Thoracic aorta (tissue), 2 donors: ENCODE measurements at places on chromosomes 13 and 19.

DNA sequence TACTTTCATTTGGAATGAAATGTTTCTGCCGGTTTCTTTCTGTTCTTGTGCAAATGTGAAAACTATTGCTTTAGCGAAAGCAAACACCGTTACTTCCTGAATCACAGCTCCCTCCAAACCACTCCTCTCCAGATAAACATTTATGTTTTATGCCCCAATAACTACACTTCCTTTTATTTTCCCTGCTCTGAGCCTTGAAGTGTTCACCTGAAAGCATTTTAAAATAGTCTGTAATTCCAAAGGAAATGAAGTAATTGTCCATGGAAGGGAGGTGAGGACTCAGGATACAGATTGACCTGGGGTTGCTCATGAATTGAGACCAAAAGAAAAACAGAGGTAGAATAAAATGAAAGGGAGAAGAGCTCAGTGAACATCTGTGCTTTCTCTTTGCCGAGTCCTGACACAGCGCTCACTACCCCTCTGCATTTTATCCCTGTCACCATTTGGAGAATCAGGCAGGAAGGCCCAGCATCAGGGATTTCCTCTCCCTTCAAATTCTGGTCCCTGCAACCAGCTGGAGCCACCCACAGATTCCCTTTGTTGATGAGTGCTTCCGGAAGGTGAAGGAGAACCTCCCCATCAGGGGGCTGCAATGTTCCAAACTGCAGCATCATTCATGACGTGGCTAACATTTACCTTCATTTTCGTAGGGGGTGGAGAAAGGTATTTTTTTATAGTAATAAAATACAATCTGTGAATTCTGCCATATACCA lies 171.9 kb downstream of the ITGBL1 start:
- no peaks in the 10 kb centered on the region for H3K36me3 ChIP-seq
- H3K27ac ChIP-seq, result peak overlapping the region; percentile 70
- H3K4me3 ChIP-seq, result peak overlapping the region; percentile 58

GRCh38 chr19:42455621-42456081 lies 12.9 kb upstream of the CXCL17 start:
- H3K4me1 ChIP-seq, result no peaks in the 10 kb centered on the region
- no peak overlapping the region for H3K4me3 ChIP-seq
- no peak overlapping the region for H3K27ac ChIP-seq

- H3K27ac ChIP-seq, result peak overlapping the region; percentile 34
- no peak for DNase-seq
- H3K27me3 ChIP-seq, result no peaks in the 10 kb centered on the region
- H3K4me3 ChIP-seq, result no peak overlapping the region
- H3K36me3 ChIP-seq, result no peaks in the 10 kb centered on the region
Measured at GRCh38 chr13:48043789-48044503, 6.4 kb downstream of the NUDT15 start.

GRCh38 chr13:29111446-29111845 lies 291.3 kb downstream of the MTUS2 start:
- no peak for DNase-seq
- no peaks in the 10 kb centered on the region for H3K36me3 ChIP-seq
- H3K4me3 ChIP-seq, result no peak overlapping the region
- no peaks in the 10 kb centered on the region for H3K27me3 ChIP-seq
- H3K4me1 ChIP-seq, result peaks cover 57% of the 10 kb centered on the region
- H3K27ac ChIP-seq, result peak overlapping the region; percentile 51

DNA sequence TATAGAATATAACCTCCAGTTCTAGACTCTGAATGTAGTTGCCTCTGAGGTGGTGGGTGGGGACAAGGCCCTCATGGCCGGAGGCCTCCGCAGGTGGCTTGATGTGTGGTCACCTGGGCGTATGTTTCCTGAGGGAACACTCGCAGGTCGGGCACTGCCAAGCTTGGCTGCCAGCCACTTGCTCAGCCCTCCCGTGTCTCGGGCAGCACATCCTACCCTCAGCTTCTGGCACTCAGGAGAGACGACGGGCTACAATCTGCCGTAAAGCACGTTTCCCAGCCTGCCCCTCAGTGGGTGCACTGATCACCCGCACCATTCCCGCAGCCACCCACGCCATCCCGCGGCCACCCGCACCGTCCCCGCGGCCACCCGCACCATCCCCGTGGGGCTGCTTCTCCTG lies 15.2 kb downstream of the THOP1 start:
- H3K27me3 ChIP-seq, result no peaks in the 10 kb centered on the region
- no peak overlapping the region for H3K4me3 ChIP-seq
- no peak for DNase-seq

GRCh38 chr13:42218576-42218975 lies 53.4 kb upstream of the AKAP11 start:
- DNase-seq, result no peak
- H3K27ac ChIP-seq, result no peak overlapping the region
- no peaks in the 10 kb centered on the region for H3K27me3 ChIP-seq
- peaks cover 19% of the 10 kb centered on the region for H3K36me3 ChIP-seq

DNA sequence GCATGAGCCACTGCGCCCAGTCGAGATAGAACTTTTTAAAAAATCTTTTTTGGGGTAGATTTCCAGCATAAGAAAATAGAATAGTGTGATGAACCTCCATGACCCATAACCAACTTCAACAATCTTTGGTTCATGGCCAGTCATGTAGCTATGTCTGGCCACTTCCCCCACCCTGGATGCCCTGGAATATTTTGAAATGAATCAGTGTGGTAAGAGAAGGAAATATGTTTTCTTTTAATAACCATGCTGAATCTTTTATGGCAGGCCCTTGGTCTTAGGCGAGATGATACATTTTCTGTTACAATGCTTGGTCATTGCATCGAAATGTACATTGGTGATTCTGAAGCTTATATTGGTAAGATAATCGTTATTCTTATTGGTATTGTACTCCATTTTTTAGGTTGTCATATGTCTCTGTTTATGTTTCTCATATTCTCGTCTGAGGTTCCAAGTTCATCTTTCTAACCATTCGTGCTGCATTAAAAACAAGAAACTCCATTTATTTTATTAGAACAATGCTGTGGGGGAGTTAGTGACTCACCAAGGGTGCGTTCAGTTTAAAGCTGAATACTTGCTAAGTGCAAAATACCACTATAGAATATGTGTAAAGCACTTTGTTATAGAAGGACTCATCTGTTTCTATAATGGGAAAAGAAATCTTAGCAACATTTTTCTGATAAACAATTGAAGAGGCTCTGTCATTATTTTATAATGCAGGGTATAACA lies 16.4 kb upstream of the UPF3A start:
- no peaks in the 10 kb centered on the region for H3K27me3 ChIP-seq
- no peaks in the 10 kb centered on the region for H3K4me1 ChIP-seq
- peaks cover 58% of the 10 kb centered on the region for H3K36me3 ChIP-seq
- H3K27ac ChIP-seq, result no peak overlapping the region
- DNase-seq, result no peak
- no peak overlapping the region for H3K4me3 ChIP-seq

- H3K36me3 ChIP-seq, result no peaks in the 10 kb centered on the region
- H3K27ac ChIP-seq, result no peak overlapping the region
Measured at GRCh38 chr19:56297010-56297409, 17.6 kb downstream of the ZSCAN5A start.

DNA sequence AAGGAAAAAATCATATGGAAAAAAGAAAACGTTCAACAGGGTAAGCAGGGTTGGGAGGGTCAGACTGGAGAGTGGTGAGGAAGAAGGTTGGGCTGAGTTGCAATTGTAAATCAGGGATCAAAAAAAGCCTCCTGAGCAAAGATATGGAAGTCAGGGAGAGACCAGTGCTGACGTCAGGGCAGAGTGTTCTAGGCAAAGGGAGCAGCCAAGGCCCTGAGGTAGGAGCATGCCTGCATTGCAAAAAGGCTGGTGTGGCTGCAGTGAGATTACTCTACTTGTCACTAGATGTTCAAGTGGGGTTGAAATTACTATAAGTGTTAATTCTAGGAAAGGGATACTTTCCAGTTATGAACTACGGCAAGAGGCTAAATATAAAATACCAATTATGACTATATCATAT lies 562.0 kb downstream of the MYO16 start:
- no peaks in the 10 kb centered on the region for H3K27me3 ChIP-seq
- no peak for DNase-seq
- H3K36me3 ChIP-seq, result no peaks in the 10 kb centered on the region
- H3K27ac ChIP-seq, result no peak overlapping the region

DNA sequence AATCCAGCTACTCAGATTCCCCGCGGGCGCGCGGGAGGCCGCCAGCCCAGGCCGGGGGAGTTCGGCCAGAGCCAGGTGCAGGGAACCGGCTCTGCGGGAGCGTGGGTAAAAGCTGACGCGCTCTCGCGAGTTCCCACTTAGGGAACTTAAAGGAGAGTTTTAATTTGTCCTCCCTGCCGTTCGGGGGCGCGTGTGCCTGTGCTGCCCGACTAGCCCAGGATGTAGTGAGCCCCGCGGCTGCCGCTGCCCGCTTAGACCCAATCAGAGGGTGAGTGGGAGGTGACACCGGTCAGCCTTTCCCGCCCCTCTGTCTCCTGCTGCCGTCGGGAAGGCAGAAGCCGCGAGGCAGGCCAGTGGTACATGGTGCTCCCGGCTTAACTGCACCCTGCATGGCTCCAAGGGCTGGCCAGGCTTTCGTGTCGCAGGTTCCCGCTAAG lies 36.0 kb upstream of the NEK3 start:
- DNase-seq, result peak; percentile 53
- peak overlapping the region; percentile 85 for H3K27ac ChIP-seq
- H3K36me3 ChIP-seq, result no peaks in the 10 kb centered on the region
- H3K27me3 ChIP-seq, result no peaks in the 10 kb centered on the region

DNA sequence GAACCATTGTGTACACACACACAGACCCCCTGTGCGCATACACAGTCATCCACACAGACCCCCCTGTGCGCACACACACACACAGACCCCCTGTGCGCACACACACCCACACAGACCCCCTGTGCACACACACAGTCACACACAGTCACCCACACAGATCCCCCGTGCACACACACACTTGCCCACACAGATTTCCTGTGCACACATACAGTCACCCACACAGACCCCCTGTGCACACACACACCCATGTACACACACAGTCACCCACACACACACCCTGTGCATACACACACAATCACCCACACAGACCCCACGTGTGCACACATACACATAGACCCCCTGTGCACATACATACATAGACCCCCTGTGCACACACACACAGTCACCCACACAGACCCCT lies 106.1 kb downstream of the HSPH1 start:
- no peak for DNase-seq
- H3K27me3 ChIP-seq, result no peaks in the 10 kb centered on the region
- no peak overlapping the region for H3K27ac ChIP-seq
- H3K4me3 ChIP-seq, result no peak overlapping the region
- H3K4me1 ChIP-seq, result no peaks in the 10 kb centered on the region

GRCh38 chr19:4327252-4327876 lies 11.3 kb downstream of the STAP2 start:
- H3K27me3 ChIP-seq, result no peaks in the 10 kb centered on the region
- no peaks in the 10 kb centered on the region for H3K36me3 ChIP-seq
- H3K4me3 ChIP-seq, result peak overlapping the region; percentile 75
- DNase-seq, result no peak
- H3K27ac ChIP-seq, result no peak overlapping the region

DNA sequence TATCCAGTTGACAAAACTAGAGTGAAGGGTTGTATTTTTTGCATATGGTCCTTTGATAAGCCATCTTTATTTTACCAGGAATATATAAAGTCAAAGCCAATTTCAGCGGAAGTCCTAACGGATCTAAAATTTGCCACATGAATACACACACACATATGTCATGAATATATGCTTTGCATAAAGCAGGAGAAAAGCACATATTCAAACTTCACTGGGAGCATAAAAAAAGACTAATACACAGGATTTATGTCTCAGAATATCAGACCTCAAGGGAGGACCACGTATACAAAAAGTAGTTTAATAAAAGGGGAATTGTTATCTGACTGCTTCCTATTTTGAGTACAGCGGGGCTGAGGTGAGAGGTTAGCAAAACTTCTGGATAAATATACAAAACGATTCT lies 308.7 kb downstream of the PCDH9 start:
- H3K4me1 ChIP-seq, result no peaks in the 10 kb centered on the region
- no peaks in the 10 kb centered on the region for H3K36me3 ChIP-seq
- no peak overlapping the region for H3K27ac ChIP-seq
- no peak for DNase-seq
- H3K27me3 ChIP-seq, result no peaks in the 10 kb centered on the region

DNA sequence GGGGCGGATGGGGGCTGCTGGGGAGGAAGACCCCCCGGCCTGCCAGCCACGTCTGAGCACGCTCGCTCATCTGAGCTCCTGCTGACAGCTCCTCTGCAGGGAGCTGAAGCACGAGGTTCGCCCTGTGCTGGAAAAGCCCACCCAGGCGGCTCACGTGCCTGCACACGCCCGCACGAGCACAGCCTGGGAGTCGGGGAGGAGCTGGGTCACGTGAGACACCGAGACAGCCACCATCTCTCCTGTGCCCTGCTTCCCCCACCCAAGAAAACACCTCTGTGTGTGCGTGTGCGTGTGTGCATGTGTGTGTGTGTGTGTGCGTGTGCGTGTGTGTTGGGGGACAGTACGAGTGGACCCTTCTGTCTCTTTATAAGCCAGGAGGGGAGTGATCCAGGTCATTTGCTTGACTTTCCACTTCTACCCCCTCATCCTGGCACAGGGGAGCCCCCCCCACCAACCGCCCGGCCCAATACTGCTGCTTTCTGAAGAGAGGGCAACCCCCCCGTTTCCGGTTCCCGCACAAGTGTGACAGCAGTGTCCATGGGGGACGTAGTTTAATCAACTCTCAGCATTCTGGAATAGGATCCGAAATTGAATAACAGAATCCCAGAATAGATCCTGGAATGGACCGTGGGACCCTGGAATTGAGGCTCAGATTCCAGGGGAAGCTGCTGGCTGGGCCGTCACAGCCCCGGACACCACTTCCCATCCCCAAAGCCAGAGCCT lies 42.5 kb downstream of the CELF5 start:
- H3K4me1 ChIP-seq, result no peaks in the 10 kb centered on the region
- H3K4me3 ChIP-seq, result no peak overlapping the region
- no peaks in the 10 kb centered on the region for H3K36me3 ChIP-seq
- no peak for DNase-seq
- no peak overlapping the region for H3K27ac ChIP-seq
- H3K27me3 ChIP-seq, result no peaks in the 10 kb centered on the region

DNA sequence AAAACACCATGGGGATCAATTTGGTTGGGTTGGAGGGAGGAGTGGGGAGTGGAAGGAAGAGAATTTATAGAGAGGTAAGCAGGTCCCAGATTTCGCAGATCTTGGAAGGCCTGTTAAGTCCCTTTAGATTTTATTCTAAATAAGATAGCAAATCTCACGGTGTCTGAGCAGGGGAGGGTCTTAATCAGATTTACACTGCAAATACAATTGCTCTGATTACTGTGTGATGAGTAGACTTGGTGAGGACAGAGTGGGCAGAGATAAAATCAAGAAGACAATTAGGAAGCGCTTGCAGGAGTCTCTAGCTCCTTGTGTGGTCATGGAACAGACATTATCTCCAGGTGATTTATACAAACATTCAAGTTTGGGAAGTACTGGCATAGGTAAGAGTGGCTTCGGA lies 126.0 kb downstream of the GPC6 start:
- DNase-seq, result no peak
- H3K4me1 ChIP-seq, result peaks cover 10% of the 10 kb centered on the region
- H3K27me3 ChIP-seq, result no peaks in the 10 kb centered on the region
- H3K36me3 ChIP-seq, result no peaks in the 10 kb centered on the region
